ENCODE measurements at places on chromosomes 2 and 18.

- DNase-seq = no peak
These were observed 2.4 kb upstream of the MERTK start for GRCh38 chr2:111896024-111896423.

DNA sequence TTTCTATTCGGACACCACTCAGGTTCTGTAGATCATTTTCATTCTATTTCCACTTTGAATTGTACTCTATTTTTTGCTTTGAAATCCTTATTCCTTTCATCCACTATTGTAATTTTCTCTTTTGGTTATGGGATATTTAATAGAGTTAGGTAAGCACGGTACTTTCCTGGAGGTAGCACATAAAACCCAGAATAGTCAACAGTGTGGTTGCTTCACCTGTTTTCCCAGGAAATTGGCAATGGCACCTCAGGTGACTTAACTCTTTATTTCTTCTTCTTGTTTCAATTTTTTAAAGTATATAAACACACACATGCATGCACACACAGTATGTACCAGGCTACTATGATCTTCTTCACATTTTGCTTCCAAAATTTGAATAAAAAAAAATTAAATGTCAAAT is 682.0 kb upstream of the TMEFF2 start:
- DNase-seq = no peak

DNA sequence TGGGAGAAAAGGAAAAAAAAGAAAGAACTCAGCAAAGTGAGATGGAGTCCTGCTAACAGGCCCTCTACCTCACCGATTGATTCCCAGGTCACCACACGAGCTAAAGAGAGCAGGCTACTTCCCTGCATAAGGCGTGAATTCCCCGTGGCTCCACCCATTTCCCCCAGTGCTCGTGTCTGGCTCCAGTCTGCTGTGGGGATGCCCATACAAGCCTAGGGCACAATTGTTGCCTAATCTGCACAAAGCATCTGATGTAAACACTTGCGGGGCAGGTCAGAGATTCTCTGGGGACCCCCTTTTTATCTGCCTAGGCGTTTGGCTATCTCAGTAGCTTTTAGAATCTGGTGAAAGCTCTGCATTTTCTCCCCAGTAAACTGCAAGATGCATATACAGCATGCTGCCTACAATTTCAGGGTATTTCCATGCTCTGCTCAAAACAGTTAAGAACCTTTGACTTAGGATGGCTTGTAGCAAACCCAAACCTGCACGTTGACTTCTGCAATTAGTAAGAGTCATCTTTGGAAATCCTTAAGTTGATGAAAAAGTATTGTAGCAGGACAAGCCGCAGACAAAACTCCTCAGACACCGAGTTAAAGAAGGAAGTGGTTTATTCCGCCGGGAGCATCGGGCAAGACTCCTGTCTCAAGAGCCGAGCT is 34.8 kb downstream of the MYO3B start:
- no peak for DNase-seq

GRCh38 chr2:40879305-40879704 is 427.4 kb upstream of the SLC8A1 start:
- no peak for DNase-seq

- no peak for DNase-seq
These were observed 14.1 kb downstream of the SLC9A4 start for GRCh38 chr2:102486941-102487702.

GRCh38 chr2:207135340-207135739 is 30.4 kb downstream of the KLF7 start:
- no peak for DNase-seq

- DNase-seq = no peak
These were observed 203.3 kb downstream of the TCF4 start for GRCh38 chr18:55384551-55385275.

- DNase-seq = no peak
These were observed 158.3 kb downstream of the CERS6 start for GRCh38 chr2:168614172-168615018.

- DNase-seq = no peak
These were observed 461.9 kb upstream of the HS6ST1 start for GRCh38 chr2:128780434-128781080.

- no peak for DNase-seq
These were observed 254.2 kb downstream of the KCNS3 start for GRCh38 chr2:18132697-18133096.

- DNase-seq = no peak
These were observed 37.1 kb downstream of the BOK start for GRCh38 chr2:241595600-241596140.

- no peak for DNase-seq
These were observed 123.2 kb upstream of the GLI2 start for GRCh38 chr2:120612471-120612870.

Measured in stimulated activated CD4-positive, alpha-beta T cell treated with anti-CD3 and anti-CD28 coated beads, TNF-alpha, amount 100 ng/mL, for 24 hours (primary cell).